ENCODE measurements at places on chromosomes 5 and 9. TPM values are rescaled to one million over a fixed set of nuclear protein-coding genes. Genes with fewer than 3 reads are reported as not detected.

- no peak for DNase-seq
- H3K36me3 ChIP-seq = no peaks in the 10 kb centered on the region
- H3K4me1 ChIP-seq = no peaks in the 10 kb centered on the region
- H3K27me3 ChIP-seq = no peaks in the 10 kb centered on the region
- no peak overlapping the region for H3K27ac ChIP-seq
These were observed 229.5 kb downstream of the CD180 start for GRCh38 chr5:66967102-66967501.

DNA sequence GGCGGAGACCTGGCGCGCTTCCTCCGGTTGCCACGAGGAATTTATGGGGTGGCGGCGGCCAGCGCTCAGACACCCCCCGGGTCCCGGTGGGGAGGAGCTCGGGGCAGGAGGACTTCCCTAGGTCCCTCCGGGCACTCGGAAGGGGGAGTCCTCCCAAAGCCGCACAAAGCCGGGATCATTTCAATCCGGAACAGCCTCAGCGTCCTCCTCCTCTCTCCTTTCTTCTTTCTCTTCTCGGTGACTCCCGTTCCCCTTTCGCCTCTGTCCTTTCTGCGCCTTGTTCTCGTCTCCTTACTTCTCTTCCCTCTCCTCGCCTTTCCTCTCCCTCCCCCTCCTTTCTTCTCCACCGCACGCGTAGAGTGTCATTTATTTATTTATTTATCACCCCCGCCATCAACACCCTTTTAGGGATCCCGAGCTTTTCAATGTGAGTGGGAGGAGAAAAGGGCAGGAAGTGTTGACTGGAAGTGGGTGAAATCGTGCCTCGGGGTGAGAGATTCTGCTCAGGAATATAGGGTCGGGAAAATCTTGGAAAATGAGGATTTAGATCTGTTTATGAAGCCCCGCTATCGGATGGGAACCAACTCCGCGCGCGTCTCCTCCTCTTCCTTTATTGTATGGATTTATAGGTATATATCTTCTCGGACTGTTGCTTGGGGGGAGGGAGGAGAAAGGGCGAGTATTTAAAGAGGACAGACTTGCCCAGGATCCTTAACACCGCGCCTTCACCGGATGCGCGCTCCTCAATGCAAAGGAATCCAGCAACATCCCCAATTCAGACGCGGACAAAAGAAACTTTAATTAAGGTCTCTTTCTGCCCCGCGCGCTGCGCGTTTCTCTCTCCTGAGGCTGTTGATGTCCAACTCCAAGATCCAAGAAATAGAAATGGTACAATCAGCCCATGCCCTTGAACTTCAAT, 2.0 kb upstream of the ZNF462 start:
- H3K4me3 ChIP-seq = peak overlapping the region; percentile 9
- H3K27me3 ChIP-seq = peaks cover 77% of the 10 kb centered on the region
- H3K36me3 ChIP-seq = peaks cover 5% of the 10 kb centered on the region
- no peak for DNase-seq
- H3K4me1 ChIP-seq = peaks cover 38% of the 10 kb centered on the region

- H3K36me3 ChIP-seq = peaks cover 2% of the 10 kb centered on the region
- no peak for DNase-seq
- H3K4me3 ChIP-seq = no peak overlapping the region
- peaks cover 2% of the 10 kb centered on the region for H3K4me1 ChIP-seq
- H3K27ac ChIP-seq = no peak overlapping the region
These were observed 8.9 kb downstream of the IRX1 start for GRCh38 chr5:3604501-3604900.

DNA sequence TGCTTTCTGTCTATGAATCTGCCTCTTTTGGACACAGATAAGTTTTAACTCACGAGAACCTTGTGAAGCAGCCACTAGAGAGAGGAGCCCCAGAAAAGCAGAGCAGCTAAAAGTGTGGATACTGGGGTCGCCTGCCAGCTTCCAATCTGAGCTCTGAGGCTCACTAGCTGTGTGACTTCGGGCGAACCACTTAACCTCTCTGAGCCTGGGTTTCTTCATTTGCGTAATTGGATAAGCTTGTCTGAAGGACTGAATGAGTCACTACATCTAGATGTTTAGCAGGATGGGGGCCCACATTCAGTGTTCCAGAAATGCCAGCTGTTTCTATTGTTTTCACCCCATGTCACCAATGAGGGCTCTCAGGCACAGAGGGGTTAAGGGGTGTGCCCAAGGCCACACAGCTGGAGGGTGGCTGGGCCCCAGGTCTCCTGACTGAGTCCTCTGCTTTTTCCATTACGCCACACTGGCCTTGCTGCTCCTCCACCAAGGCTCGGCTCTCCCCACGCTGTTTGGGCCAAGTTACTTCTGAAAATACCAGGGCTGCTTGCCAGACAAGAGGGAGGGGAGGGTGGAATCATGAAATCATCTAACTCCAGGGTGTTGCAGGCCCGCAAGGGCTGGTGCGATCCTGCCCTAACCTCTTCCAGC, 36.2 kb downstream of the SH3PXD2B start:
- H3K27me3 ChIP-seq = peaks cover 2% of the 10 kb centered on the region
- H3K36me3 ChIP-seq = no peaks in the 10 kb centered on the region
- peaks cover 19% of the 10 kb centered on the region for H3K4me1 ChIP-seq
- no peak overlapping the region for H3K27ac ChIP-seq
- DNase-seq = no peak
- H3K4me3 ChIP-seq = no peak overlapping the region

- H3K4me1 ChIP-seq = no peaks in the 10 kb centered on the region
- no peak overlapping the region for H3K4me3 ChIP-seq
- no peak for DNase-seq
- no peaks in the 10 kb centered on the region for H3K36me3 ChIP-seq
These were observed 375.2 kb upstream of the WWC1 start for GRCh38 chr5:167916261-167916691.

IER5L gene
- 1.8 TPM for total RNA-seq

- no peak for DNase-seq
- no peak overlapping the region for H3K27ac ChIP-seq
- H3K36me3 ChIP-seq = peaks cover 18% of the 10 kb centered on the region
- H3K27me3 ChIP-seq = no peaks in the 10 kb centered on the region
These were observed 14.5 kb downstream of the PHAX start for GRCh38 chr5:126615286-126615685.

RBM18 gene
- 21.5 TPM for total RNA-seq

RIGI gene
- 28.5 TPM for total RNA-seq

UTP15 gene
- total RNA-seq = 23.7 TPM

DNA sequence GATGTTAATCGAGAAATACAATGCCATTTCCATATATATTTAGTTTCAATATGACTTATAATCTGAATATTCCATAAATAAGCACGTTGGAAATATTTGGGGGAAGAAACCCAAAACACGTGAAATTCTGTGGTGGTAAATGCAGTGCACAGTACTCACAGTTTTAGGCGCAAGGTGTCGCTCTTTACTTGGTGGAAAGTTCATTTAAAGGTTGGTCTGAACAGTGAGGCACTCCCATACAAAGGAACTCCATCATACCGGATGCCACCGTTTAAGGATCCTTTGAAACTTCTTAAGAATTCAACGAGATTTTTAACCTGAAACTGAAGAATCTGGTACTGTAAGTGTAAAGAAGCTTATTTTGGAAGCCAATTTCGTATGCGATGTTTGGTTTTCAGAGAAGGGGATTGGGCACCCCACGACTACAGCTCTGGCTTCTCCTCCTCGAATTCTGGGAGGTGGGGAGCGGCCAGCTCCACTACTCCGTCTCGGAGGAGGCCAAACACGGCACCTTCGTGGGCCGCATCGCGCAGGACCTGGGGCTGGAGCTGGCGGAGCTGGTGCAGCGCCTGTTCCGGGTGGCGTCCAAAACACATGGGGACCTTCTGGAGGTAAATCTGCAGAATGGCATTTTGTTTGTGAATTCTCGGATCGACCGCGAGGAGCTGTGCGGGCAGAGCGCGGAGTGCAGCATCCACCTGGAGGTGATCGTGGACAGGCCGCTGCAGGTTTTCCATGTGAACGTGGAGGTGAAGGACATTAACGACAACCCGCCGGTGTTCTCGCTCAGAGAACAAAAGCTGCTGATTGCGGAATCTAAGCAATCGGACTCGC, at the start of gene PCDHA11:
TSS of gene PCDHA11 (plus strand) at position 237 of the 834 bp plus-strand sequence. CDS start at position 384, 147 bp downstream.
- H3K4me3 ChIP-seq = no peak within 1 kb of the TSS
- H3K4me1 ChIP-seq = no peaks in the 10 kb centered on the region
- H3K27ac ChIP-seq = peak within 1 kb of the TSS; percentile 31
- peaks cover 2% of the 10 kb centered on the region for H3K36me3 ChIP-seq
- DNase-seq = no peak

GRCh38 chr5:145752947-145753346, 82.2 kb downstream of the PRELID2 start:
- H3K36me3 ChIP-seq = no peaks in the 10 kb centered on the region
- H3K27ac ChIP-seq = no peak overlapping the region

RUSC2 gene
- total RNA-seq = 4.0 TPM

CREBRF gene
- 17.1 TPM for total RNA-seq

ROPN1L gene
- 3.1 TPM for total RNA-seq

All from activated CD4-positive, alpha-beta T cell treated with anti-CD3 and anti-CD28 coated beads, Interleukin-2, amount 10 ng/mL, durations not matched to agents 7 days and 5 days (primary cell).